ENCODE measurements at places on chromosomes 1 and 21.

- no peak for DNase-seq
Observed at GRCh38 chr1:230400007-230400344, 26.2 kb downstream of the PGBD5 start.

DNA sequence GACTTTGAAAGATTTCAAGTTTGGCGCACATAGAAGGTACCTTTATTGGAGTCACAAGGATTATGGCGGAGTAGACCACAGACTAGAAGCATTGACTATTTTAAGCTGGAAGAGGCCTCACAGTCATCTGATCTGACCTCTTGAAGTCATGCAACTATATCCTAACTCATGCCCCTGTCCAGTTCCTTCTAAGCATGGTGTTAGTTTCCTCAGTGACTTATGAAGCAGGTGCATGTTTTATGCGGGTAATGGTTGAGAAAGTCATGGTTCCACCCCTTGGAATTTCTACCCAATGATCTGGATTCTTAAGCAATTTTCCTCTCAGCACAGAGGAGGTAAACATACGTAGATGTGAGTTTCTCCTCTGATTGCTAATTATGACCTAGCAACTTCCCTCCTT lies 11.7 kb downstream of the OLFML3 start:
- no peak for DNase-seq

- no peak for DNase-seq
Observed at GRCh38 chr1:101365186-101365585, 128.4 kb downstream of the S1PR1 start.

GRCh38 chr1:157115429-157115838 lies 15.8 kb upstream of the ETV3L start:
- DNase-seq, result no peak

DNA sequence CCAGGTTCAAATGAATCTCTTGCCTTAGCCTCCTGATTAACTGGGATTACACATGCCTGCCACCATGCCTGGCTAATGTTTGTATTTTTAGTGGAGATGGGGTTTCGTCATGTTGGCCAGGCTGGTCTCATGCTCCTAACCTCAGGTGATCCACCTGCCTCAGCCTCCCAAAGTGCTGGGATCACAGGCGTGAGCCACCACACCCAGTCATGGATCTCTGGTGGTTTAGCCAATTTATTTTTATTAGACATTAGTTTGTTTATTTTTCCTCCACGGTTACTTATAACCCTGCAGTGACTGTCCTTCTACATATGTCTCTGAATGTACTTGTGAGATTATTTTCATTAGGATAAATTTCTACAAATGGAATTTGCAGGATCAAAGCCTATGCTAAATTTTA lies 5.3 kb downstream of the ITSN1 start:
- DNase-seq, result no peak

GRCh38 chr1:37423810-37424209 lies 50.6 kb upstream of the ZC3H12A start:
- DNase-seq, result no peak

GRCh38 chr1:245469734-245470133 lies 314.9 kb downstream of the KIF26B start:
- DNase-seq, result no peak

- no peak for DNase-seq
Observed at GRCh38 chr1:10429868-10430215, 391 bp upstream of the CENPS start.

Measured in hippocampal formation (tissue), 2 donors.